Stimulated activated CD8-positive, alpha-beta memory T cell treated with anti-CD3 and anti-CD28 coated beads, Interleukin-15, amount 100 ng/mL, for 24 hours (primary cell): ENCODE measurements at places on chromosomes 3 and 15.

DNA sequence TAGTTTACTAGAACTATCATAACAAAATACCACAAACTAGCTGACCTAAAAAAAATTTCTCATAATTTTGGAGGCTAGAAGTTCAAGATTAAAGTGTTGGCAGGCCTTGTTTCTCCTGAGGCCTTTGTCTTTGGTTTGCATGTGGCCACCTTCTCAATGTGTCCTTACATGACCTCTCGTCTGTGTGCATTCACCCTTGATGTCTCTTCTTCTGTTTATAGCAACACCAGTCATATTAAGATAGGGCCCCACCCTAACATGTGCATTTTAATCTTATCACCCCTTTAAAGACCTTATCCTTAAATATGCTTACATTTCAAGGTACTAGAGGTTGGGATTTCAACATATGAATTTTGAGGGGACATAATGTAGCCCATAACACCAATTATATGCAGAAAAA is 177.0 kb downstream of the ZBBX start:
- DNase-seq: no peak

DNA sequence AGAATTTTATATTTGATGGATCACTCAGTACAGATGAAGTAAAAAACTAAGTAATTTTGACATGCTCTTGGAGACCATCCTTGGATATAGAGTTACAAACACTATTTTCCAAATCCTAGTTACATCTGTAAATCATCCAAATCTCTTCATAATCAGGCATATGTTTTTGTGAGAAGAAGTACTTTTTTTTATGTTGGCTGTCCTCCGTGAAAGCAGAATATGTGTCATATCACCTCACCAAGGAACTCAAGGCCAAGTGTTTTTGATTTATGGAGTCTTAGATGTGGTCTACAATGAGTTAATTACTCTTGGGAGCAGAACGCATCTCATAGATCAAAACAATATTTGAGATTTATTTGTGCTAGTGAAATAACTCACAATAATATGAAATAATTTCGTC is 416.5 kb upstream of the TGFBR2 start:
- no peak for DNase-seq

GRCh38 chr3:171980578-171981270 is 58.7 kb upstream of the FNDC3B start:
- DNase-seq: no peak

GRCh38 chr3:153783106-153783505 is 338.1 kb upstream of the ARHGEF26 start:
- DNase-seq: no peak

DNA sequence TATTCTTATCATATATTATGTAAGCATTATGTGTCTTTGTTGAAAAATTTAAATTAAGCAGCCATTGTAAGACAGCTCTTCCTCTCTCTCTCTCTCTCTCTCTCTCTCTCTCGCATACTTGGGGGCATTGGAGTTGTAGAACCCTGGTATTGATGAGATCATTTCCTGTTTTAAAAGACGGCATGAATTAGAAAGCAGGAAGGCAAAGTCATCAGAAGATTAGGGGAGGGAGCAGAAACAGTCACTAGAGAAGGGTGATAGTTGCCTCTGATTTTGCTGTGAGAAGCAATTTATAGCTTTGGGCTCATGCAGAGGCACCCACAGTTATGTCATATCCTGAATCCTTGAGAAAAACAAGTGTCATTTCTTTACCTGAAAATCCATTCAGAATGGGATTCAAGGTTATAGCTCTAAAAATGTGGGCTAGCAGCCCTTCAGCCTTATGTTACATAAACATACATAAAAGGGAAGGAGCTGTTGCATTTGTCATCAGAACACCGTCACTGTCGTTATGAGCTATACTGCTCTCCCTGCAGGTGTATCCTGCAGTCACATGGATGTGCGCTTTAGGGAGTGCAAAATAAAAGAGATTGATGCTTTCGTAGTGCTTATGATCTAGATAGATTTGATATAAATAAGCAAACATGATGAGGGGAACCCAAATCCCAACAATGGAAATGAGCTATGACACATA is 213.8 kb downstream of the NR1D2 start:
- no peak for DNase-seq

DNA sequence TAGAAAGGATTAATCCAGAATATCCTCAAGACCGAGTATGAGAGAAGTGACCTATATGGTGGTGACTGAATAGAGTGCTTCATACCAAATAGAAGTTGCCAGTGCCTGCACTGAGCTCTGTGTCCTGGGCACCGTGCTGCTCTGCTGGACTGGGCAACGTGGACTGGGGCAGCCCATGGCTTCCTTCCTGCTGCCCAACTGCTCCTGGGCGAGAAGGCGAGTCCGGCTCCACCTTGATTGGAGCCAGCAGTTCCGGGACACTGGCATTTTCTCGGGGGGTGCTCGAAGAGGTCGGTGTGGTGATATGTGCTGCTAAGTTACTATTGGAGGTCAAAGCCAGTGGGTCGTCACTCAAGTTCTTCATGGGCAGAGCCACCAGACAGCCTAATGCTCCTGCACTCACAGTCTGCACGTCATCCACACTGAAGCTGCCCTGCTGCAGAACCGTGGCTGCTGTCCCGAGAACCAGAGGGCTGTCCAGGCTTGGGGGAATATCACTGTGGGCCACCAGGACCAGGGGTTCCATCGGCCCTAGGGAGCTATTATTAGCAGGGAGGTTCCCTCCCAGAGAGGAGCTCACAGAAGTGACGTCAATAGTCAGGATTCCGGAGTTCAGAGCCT is 14.1 kb downstream of the ZXDC start:
- DNase-seq: no peak
